ENCODE measurements at places on chromosomes 7 and 10.

DNA sequence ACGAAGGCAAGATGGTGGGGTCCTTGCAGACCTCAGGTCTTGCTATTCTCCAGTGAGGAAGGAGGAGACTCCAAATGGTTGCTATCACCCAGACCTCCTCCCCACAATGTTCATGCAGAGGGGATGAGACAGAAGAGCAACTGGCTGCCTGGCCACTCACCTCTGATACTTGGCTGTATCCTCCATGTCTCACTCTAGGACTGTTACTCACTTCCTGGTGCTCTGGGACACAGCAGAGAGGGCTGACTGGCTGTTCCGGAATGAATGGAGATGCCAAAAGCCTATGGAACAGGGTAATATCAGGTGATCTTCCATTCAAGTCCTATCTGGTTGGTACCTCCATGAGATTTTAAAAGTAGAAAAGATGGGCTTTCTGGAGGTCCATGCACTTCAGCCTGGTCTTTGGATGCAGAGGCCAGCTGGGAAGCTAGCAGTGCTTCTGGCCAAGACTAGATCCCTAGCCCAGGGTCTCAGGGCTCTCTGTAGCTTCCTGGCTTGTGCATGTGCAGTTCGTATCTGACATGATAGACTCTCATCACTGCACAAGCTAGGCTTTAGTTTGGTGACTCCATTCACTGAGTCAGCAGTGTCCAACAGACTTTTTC, 27.0 kb upstream of the ABI1 start:
- no peak for DNase-seq

- DNase-seq: no peak
Measured at GRCh38 chr7:158422887-158423560, 164.6 kb downstream of the PTPRN2 start.

DNA sequence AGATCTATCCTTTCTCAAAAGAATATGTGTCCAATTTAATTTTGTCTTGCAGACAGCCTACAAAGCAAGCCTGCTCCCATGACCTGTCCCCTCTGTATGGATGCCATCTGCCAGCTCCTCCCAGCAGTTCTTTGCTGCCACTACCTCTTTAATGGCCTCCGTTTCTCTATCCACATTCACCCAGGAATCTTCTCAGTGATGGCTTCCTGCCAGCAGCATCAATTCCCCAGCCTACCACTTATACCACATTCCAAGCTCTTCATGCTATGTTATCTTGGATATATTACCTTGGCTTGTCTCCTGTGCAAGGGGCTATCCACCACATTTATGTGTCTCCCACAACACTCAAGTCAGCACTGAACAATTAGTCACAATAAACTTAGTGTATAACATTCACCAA, 133.2 kb downstream of the VPS50 start:
- no peak for DNase-seq

GRCh38 chr7:114413761-114414155, 857 bp upstream of the FOXP2 start:
- DNase-seq: no peak

DNA sequence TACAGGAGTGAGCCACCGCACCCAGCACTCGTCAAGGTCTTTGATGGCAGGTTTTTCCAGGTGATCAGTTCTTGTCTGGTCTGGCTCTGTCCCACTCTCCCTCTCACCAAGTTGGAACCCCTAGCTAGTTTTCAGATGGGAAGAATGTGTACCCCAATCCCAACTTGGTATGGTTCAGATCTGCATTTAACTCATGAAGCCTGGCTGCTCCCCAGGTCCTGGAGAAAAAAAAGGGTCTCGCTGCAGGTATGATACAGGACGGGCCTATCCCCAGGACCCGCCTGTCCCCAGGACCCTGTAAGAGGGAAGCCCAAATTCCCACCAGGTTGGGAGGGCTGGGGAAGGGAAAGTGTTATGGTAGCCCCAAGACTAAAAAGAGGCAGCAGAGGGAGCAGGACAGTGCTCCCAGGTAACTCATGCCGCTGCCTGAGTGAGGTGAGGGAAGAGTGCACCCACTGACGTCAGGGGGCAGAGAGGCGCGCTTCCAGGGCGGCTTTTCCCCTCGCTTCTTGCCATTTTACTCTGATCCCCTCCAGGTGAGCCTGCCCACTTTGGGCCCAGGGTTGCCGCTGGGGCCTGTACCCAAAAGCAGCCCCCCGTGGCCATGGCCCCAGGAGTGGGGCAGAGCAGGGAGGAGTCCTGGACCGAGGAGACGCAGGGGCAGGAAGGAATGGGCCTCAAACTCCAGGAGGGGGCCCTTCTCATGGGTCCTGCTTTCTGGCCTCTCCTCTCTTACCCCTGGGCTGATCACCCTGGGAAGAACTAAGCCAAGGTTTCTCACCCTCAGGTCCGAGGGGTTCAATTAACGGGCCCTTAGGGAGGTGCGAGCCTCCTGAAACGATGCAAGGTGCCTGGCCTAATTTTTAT, 36.4 kb upstream of the SRRM3 start:
- DNase-seq: no peak

DNA sequence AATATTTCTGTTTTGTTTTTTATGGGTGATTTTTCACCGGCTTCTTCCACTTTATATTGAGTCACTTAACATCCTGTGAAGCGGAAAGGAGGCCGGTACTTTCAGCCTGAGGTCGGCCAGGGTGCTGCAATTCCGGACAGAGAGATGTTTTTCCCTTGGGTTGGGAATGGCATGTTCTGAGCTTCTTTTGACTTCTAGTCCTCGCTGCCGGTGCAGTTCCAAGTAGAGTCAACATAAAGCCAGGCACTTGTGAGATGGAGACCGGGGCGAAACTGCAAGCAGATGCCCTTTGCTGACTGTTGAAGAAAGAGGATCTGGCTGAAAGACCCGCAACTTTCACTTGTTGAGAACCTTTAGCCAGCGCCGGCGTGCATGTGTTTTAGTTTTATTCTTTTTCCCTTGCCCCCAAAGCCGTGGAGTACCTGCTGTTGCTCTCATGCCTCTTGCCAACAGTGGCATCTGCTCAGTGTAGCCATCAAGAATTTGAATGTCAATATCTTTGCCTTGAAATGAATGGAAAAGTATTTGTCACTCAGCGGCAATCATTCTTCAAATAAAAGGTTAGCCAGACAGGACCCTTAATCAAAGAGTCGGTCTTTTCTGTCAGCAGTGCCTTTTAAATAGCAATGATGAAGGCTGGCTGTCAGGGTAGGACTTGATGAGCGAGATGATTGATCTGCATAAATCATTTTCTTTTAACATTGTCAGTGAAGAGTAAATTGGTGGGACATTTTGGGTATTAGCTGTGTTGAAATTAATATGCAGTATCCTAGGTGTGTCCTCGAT, 351.2 kb downstream of the LRMDA start:
- DNase-seq: peak; percentile 71

DNA sequence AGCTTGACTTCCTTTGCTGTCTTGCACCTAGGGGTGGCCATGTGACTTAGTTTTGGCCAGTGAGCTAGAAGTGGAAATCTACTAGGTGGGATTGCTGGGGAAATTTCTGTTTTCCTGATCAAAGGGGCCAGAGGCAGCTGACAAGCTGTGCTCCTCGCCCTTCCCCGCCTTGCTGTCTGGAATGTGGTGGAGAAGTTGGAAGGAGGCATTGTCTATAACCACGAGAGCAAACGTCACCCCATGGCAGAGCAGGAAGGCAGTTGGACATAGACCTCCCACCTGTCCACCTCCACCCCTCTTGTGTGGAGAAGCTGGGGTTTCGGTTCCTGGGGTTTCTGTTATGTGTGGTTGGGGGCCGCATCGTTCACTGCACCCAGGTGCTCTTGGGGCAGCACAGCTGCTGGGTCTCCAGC, 7.3 kb downstream of the SFRP5 start:
- no peak for DNase-seq

- DNase-seq: no peak
Measured at GRCh38 chr10:106495931-106496330, 668.6 kb downstream of the SORCS1 start.

DNA sequence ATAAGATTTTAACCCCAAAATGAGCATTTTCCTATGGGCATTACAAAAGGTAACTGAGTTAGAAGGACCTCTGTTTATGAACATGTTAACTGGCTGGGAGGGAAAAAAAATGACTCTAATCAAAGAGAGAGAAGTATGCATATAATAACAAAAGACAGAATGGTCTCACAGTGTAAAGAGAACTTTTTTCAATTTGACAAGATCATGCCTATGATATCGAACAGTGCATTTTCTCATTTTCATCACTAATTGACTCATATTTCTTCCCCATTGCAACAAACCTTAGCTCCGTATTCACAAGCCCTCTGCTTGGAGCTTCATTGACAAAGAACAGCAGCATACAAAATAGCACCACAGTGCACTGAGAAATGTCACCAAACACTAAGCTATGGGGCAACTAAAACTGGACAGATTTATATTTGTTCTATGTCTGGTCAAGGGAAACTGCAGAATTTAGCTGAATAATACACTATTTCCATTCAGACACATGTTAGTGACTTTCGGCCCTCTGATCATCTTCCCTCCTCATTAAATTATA, 45.6 kb downstream of the SMURF1 start:
- DNase-seq: no peak

DNA sequence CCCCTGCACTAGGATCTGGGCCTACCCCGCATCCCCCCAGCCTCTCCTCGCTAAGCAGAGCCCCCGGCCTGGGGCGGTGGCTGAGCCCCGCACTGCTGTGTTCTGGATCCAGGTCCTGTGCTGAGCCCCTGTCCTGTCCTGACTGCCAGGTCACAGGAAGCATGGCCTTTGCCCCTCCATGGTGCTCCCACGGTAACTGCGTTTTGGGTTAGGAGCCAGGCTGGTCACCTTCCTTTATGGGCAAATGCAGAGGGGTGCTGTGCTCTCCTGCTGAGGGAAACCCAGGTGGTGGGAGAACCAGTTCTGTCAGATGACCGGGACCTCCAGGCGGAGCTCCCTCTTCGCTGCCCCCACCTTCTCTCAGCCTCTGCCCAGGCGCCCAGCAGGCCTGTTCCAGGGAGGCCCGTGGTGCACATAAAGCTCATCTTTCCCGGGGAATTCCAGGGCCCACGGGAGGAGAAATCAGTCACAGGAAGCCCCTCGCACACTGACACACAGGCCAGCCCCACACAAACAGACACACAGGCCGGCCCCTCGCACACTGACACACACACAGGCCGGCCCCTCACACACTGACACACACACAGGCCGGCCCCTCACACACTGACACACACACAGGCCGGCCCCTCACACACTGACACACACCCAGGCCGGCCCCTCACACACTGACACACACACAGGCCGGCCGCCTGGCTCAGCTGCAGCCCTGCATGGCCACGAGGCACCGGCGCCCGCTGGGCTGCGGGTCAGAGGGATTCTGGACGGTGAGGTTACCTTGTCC, 75.6 kb downstream of the CFAP46 start:
- no peak for DNase-seq
